AG10803 (cell line): ENCODE measurements at places on chromosomes 7 and 10.

DNA sequence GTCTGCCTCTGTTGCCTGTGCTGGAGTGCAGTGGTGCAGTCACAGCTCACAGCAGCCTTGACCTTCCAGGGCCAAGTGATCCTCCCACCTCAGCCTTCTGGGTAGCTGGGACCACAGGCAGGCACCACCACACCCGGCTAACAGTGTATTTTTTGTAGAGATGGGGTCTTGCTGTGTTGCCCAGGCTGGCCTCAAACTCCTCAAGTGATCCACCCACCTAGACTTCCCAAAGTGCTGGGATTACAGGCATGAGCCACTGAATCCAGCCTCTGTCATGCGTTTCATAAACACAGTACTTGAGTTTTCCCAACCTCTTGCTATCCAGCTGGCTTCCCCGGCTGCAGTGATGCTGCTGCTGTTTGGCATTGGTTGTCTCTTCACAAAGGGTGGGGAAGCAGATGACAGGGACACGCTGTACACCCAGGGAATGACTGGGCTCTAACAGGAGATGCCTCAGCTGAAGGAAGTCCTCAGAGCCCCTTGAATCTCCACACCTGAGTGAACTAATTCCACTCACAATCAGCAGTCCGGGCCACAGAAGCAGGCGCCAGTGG lies 191.5 kb downstream of the DIP2C start:
- no peak for DNase-seq

GRCh38 chr10:116973371-116973905 lies 31.5 kb downstream of the SHTN1 start:
- no peak for DNase-seq

- DNase-seq = no peak
These were observed 109.8 kb upstream of the PTN start for GRCh38 chr7:137453356-137453755.

DNA sequence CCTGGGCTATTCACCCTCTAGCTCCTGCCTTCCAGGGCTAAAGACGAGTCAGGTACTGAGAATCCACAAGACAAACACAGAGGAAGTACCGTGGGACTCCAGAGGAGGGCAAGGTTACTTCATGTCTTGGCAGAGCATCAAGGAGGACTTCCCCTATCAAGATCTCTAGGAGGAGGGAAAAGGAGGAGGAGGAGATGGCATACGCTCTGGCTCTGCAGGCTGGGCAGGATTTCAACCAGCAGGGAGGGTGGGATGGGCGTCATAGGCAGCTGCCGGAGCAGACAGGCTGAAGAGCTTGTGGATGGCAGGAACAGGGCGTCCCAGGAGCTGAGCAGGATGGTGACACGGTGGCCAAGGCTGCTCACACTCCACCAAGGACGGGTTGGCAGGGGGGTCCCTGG lies 21.3 kb downstream of the MDH2 start:
- DNase-seq = peak; percentile 90

DNA sequence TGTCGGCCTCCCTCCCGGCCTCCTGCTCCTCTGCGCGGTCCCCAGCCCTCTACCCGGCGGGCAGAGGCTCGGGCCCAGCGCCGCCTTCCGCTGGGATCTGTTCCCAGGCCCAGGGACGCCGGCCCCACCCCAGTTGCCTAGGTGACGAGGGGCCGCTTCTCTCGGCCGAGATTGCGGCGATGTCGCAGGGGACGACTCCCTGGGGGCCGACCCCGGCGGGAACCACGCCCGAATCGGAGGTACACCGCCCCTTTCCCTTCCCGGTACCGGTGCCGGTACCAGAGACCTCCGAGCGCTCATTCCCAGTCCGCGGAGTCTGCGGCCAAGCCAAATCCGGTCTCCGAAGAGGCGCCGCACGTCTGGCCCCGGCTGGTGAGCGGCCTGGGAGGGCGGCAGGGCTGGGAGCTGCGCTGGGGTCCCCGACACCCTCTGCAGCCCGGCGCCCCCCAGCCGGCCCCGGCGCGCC lies at the start of gene CABCOCO1:
Gene CABCOCO1, plus strand, starts transcription at position 136 of the 466 bp plus-strand sequence. Its CDS starts 44 bp downstream, at position 180.
- DNase-seq = peak; percentile 58

- DNase-seq = peak; percentile 64
These were observed 107.4 kb downstream of the ZEB1 start for GRCh38 chr10:31426401-31426800.

- DNase-seq = no peak
These were observed 5.2 kb upstream of the POT1 start for GRCh38 chr7:124934841-124935240.

DNA sequence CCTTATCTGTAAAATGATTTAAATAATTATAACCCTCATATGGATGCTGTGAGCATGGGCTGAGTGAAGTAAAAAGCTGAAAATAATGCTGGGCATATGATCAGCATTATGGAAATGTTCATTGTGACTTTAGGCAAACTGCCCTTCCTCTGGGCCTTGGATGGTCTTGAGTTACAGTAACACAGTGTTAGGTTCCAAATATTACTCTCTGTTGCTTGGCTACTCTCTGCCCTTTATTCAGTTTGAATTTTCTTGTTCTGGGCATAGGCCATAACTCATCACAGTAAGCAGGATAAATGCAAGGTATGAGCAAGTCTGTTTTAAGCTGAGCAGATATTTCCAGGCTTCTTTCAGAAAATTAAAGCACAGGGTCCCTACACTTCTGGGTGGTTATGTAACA lies 868.0 kb downstream of the KCNMA1 start:
- DNase-seq = no peak

DNA sequence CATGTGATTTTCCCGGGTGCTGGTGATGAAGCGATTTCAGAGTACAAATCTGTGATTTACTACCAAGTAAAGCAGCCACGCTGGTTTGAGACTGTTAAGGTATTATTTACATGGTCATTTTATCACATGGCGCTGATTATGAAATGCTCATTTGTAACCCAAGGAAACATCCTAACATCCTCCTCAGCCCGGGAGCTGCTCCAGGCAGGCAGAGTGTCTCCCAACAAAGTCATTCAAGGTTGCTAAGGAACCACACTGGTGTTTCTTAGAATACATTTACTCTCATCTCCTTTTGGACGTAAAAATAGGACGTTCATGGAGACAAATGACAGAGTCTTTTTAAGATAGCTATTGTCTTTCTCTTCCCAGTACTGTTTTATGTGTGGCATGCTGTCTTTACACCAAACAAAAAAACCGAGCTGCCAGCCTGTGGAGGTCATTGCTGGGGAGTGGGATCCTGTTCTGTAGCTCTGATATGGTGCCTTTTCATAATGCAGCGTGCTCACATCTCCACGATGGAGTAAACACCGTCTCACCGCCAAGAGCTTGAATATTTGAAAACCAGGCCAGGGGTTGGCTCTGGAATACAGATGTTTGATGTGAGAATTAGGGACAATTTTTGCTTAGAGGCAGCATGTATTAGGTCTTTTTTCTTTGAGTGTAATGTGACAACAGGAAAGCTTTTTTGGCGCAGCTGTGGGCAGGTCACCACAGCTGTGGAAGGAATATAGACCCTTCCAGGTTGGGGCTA lies 119.6 kb downstream of the DOCK1 start:
- peak; percentile 87 for DNase-seq

DNA sequence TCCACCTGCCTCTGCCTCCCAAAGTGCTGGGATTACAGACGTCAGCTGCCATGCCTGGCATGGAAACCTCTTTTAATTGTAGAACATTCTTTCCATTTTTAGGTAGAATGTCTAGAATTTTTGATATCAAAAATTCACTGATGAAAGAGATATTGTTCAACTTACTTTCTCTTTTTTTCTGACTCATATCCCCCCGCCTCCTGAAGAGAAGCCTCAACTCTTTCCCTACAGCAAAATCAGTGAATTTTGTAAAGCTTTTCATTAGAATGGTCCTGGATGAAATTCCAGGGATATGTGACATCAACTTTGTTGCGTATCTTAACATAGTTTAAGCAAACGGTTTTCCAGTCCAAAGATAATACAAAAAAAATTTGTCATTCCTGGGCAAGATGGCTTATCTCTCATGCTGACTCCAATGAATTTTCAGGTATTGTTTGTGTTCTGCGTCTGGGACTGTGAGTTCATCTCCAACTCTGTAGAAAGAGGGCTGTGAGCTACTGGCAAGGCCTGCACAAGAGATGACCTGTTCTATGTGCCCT lies 256.8 kb downstream of the BMPER start:
- no peak for DNase-seq

- DNase-seq = no peak
These were observed 4.0 kb downstream of the EFCAB10 start for GRCh38 chr7:105577251-105577650.

DNA sequence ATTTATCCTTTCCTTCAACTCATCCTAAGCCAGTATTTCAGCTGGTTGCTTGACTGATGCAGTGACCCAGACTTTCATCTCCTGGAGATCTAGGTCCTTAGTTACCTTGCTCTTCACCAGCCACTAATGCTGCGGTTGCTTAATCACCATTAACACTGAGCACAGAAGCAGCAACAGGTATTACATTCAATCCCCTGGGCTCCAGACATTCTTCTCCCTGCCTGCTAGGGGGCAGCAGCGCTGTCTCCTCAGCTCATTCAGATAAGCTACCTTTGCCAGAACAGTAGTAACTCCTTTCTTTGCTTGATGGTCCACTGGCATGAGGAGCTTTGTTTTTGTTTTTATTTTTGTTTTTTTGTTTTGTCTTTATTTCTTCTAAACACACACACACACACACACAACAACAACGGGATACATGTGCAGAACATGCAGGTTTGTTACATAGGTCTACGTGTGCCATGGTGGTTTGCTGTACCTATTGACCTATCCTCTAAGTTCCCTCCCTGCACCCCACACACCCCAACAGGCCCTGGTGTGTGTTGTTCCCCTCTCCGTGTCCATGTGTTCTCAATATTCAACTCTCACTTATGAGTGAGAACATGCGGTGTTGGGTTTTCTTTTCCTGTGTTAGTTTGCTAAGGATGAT lies 1043.2 kb upstream of the C7orf33 start:
- peak; percentile 18 for DNase-seq
